ENCODE measurements at places on chromosomes 6 and 20.

GRCh38 chr6:133160536-133160935 lies 80.6 kb upstream of the EYA4 start:
- DNase-seq: peak; percentile 5

- DNase-seq: no peak
Measured at GRCh38 chr20:50250679-50251382, 60.2 kb downstream of the CEBPB start.

DNA sequence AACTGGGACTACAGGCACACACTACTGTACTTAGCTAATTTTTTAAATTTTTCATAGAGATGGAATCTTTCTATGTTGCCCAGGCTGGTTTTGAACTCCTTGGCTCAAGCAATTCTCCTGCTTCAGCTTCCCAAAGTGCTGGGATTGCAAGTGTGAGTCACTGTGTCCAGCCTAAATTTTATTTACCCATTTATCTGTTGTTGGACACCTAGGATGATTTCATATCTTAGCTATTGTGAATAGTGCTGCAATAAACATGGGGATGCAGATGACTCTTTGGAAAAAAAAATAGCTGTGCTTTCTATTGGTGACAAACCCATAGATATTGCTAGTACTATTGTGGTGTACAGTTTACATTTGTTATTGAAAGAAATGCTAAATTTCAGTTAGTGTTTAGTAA lies 19.6 kb upstream of the SYNCRIP start:
- DNase-seq: no peak

DNA sequence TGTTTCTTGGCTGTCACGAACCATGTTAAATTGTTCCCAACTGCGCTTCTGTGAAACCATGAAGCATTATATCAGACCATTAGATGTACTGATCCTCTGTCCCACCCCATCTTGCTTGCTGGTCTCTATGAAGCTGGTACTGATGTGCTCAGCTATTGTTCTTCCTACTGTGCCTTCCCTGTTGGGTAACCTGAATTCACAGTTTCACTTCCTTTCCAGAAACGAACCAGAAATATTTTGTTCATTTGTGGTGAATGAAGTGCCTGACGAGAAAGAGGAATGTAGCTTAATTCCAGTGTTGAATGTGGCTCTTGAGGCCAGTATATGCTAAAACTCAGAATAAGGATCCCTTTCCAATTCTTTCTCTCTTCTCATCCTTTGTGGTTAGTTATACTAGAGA lies 58.1 kb upstream of the SNAP91 start:
- no peak for DNase-seq

- peak; percentile 65 for DNase-seq
Measured at GRCh38 chr6:1758076-1758679, 148.5 kb downstream of the FOXC1 start.

GRCh38 chr6:168618546-168619315 lies 177.7 kb downstream of the SMOC2 start:
- no peak for DNase-seq

Data from fibroblast of skin of right biceps (primary cell).